ENCODE measurements at places on chromosomes 16 and 17.
A peak's percentile ranks its signal among the peaks of the same experiment; 100 is the strongest.

DNA sequence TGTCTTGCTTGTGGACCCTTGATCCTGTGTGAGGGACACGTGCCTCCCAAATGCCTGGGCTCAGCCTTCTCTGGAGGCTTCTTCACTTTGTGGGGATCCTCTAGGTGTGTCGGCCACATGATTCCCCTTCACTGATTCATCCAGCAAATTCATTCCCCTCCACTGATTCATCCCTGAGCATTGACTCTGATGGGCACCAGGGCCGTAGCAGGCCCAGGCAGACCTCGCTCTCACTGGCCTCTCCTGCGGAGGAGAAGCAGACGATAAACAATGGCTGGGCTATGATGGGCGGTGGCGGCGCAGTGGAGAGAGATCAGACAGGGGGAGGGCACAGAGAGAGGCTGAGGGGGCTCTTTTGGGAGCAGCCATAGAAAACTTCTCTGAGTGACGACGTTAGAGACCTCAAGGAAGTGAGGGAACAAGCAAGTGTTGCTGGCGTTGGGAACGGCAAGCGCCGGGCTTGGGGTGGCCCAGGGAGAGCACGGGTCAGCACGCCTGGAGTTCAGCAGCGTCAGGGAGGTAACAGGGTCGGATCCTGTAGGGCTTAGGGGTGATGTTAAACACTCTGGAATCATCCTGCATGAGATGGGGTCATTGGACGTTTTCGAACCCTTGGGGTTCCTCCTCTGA, 17.5 kb upstream of the RPTOR start:
- DNase-seq = no peak

DNA sequence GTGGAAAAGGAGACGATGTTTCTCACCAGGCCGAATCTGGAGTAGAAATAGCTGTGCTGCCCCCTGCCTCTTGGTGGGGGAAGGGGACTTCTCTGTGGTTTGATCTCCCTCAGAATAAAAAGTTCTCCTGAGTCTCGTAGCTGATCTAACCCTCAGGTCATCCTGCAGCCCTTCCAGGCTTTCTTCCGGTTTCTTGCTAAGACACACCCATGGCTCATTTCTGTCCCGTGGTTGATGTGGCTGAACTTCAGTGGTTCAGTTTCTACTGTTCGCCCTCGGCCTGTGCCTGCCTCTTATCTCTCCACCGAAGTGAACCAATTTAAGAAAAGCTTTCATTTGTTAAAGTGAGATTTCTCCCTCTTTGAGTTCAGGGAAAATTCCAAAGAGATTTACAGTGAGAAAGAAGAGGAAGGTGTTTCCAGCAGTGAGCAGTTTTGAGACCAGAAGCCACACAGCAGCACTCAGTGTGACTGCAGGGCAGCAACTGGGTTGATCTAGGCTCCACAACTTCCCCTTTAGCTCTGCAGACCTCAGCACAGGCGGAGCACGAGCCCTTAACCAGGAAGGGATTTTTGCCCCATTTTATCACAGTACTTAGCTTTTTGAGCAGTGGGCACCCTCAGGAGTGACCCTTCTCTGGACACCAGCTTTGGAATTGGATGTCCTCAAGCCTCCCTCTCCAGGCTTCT, 34.9 kb upstream of the CACNG5 start:
- DNase-seq = no peak

DNA sequence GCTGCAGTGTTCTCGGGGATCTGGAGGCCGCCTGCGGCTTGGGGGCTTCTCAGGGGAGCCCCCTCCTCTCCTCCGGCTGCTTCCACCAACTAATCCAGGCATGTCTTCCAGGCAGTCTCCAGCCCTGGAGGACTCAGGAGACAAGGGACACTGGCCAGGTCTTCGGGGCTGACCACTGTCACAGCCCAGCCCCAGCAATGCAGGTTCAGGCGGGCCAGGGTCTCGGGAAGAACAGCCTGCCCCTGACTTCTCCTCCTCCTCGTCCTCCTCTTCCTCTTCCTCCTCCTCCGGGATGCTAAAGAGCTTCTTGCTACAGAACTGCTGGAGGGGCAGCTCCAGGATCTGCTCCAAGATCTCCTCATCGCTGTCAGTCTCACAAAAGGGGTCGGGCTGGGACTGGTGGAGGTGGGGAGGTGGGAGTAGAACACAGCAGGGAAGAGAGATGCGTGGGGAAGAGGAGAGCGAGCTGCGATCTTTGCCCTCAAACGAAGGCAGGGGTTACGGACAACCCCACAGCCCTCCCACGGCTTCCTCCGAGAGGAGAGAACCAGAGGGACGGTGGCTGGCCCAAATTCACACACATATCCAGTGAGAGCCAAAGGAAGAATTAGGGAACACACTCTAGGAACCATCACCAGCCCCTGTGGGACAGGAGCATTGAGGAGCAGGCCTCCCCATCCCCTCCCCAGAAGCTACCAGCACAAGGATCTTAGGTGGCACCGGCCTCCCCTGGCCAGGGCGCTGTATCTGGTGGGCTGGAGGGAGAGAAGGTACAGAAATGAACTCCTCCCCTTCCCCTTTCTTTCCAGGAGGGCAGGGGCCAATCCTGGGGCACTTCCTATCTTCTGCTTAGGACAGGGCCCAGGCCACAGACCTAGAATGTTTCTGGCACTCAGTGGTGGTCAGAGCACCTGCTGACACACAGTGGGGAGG, 19.3 kb downstream of the TSPOAP1 start:
- peak; percentile 5 for DNase-seq

DNA sequence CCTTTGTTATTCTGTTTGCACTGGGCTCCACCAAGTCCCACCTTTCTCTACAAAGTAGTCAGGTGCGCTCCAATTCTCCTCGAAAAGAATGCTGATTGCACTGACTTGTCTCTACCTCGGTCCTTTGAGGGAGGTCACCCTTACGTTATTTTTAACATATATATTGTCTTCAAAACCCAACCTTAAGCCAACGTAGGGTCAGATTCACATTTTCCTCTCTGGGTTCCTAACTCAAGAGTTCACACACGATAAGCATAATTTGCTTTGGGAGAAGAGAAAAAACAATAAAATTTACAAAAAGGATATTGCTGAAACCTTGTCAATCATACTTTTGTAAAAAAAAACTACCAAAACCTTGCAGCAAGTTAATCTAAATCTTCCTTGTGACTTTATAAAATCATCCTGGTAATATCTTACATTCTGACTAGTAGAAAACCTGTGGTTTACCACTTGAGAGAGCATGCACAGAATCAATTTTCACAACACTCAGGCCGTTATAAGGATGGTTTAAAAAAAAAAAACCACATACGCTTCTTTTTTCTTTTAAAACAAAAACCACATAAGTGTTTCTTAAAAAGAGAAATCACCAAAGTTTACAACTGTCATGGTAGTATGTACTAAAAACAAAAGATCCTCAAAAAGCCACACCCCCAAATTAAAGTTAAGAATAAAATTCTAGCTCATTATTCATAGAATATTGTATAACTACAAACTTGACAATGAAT, 72.2 kb upstream of the TRAP1 start:
- peak; percentile 38 for DNase-seq

GRCh38 chr16:78816499-78817195, 717.2 kb downstream of the WWOX start:
- no peak for DNase-seq

DNA sequence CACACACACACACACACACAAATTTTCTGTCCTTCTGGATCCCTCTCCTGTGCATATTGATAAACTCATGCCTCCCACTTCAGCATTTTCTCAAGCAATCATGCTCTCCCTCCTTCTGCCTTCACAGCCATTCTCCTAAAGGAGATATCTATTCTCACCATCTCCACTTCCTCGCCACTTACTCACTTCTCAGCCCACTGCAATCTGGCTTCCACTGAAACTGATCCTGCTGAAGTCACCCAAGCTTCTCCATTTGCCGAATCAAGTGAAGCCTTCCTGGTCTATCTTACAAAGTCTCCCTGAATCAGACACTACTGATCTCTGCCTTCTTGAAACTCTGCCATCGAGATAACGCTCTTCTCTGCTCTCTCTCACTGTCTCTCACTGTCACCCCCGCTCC, 54.0 kb upstream of the GNAO1 start:
- no peak for DNase-seq

GRCh38 chr17:81176666-81177065, 10.6 kb upstream of the AATK start:
- no peak for DNase-seq

Data from GM12891 (cell line).